ENCODE measurements at places on chromosomes 6 and 20.

DNA sequence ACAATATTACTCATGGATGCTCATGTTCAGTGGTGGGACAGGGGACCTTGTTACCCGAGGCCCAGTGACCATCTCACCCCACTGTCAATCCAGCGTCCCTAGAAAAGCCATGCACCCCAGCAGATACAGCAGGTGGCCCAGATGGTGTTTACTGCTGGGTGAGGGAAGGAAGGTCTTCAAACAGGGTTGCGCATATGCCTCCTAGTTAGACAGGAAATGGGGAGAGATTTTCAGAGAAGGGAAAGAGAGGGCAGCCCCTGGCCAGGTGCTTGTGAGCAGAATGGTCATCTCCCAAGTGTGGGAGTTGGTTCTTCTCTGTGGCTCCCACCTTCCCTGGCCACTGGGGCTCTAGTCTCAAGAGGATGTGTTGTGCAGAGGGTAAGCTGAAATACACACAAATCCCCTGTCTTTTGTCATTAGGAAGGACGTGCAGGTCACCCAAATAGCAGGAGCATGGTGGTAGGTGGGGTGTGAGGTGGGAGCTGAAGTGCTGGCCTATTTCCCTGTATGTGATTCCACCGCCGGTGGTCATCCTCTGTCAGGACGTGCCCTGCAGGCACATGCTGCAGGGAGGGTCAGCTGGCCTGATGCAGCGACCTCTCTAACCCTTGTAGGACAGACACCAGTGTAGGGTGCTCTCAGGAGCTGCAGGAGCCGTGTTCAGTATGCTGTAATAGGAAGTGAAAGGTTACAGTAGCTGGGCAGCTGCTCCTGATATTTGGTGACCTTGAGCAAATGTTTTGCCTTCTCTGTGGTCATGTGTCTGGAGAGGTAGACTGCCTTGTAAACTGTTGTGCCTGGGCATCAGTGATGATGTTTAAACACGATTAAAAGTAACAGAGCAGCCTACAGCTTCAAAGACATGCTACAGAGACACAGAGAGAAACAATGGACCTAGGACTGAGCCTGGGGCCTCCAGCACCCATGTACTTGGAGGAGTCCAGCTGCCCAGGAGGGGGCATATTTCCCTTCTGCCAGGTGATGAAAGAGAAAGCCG, 3.2 kb upstream of the CST3 start:
- DNase-seq = no peak

GRCh38 chr20:59837623-59838394, 95.6 kb downstream of the SYCP2 start:
- DNase-seq = no peak

DNA sequence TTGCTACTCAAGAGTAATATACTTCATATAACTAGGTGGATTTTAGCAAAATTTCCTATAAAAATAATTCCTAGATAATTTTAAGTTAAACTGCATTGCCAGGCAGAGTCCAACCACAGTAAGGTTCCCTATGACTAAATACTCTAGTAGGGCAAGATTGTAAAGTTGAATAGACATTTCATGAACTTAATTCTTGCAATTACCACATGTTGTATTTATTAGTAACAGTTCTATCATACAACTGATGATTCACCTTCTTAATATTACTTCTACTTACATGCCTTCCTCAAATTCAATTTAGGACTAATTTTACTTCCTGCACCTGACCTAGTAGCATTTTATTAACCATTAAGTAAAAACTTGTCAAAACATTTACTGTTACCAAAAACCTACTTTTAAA, 266.7 kb upstream of the THEMIS start:
- no peak for DNase-seq

DNA sequence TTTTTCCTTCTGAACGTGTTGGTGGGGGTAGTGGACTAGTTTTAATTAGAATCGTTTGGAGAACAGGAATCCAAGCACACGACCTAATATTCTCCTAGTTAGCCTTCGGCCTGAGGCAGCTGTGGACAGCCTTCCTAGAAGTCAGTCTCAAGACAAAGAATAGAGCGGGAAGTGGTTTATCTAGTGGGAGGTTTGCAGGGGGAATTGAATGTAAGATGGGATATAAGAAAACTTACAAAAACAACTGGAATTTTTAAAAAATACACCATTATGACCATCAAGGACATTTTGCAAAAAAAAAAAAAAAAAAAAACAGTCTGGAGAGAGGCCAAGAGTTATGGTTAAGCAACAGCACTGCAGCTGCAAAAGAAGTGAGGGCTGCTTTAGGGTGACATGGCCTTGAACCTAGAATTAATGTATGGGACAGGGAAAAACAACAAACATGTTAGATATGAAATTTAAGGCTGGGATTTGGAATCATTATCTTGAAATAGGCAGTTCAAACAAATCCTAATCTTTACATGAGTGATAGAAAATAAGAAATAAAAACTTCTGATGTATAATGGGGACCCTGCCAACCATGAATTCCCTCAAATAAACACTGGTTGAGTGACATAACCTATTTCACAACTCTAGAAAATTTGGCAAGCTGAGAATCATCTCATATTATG, 40.2 kb downstream of the PLAGL1 start:
- no peak for DNase-seq

GRCh38 chr20:40900666-40901215, 127.9 kb upstream of the TOP1 start:
- DNase-seq = no peak

DNA sequence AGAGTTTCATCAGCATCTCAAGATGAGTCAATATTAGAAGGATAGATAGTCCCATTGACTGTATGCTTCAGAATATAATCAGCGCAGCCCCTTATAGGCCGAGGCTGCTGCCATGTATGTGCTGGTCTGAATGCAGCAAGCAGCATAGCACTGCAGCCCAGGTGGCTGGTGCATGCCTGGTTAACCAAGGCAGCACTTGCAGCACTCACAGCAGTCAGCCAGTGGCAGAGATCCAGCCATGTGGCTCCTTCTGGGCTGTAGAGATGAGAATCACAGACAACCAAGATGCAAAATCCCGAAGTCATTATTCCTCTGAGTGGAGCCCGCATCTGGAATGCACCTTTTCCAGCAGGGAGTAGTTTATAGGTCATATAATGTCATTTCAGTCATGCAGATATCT, 251.9 kb downstream of the UST start:
- DNase-seq = no peak

DNA sequence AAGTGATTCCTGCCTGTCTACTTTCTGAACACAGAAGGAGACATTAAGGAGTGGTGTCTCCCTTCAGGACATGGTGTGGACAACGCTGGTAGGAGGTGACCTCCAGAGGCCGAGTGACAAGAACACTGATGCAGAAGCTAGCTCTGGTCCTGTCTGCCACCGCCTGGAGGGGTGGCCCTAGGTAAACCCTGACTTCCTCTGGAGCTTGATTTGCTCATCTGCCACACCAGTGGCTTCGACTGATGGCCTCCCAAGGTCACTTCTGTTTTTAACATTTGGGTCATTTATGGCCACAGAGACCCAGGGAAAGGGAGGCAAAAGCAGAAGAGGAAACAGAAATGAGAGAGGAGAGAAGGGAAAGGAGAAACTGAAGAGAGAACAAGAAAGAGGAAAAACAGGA, 49.4 kb upstream of the SLC22A23 start:
- no peak for DNase-seq

DNA sequence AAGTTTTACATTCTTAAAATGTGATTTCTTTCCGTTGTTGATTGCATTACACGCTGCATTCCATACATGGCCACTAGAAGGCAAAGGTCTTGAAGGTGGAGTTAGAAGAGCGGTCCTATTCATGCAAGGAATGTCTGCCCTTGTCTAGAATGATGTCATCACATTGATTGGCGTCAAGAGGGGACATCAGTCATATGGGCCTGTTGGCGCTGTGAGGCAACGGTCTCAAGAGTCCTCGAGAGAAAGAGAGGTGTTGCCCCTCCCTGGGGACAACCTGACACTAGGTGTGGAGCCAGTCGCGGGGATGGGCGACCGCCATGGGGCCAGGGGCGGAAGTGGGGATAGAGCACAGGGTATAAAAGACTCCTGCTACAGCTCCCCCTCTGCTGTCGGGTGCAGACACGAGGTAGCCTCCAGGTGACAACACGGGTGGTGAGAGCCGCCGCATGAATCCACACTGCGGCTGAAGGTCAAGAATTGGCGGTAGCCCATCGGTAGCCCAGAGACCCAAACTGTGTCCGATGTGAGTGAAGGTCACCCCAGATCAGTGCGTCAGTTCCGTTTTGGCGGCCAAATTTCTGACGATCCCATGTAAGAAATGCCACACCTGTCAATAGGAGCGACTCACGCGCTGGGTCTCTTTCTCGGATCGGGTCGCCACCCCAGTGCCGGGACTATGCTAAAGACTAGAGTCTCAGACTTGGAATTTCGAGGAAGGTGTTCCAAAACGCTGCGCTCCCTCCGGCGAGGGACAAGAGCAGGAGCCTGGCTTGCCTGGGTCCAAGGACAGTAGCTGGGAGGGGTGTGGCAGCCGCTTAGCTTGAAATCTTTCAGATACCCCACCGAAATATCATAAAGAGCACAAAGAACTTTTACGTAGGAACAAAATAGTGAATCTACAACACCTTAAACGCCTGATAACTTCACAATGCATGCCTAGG, 93.2 kb upstream of the ZNF184 start:
- DNase-seq = no peak

GRCh38 chr20:59023616-59024015, 4.4 kb downstream of the TUBB1 start:
- DNase-seq = no peak

DNA sequence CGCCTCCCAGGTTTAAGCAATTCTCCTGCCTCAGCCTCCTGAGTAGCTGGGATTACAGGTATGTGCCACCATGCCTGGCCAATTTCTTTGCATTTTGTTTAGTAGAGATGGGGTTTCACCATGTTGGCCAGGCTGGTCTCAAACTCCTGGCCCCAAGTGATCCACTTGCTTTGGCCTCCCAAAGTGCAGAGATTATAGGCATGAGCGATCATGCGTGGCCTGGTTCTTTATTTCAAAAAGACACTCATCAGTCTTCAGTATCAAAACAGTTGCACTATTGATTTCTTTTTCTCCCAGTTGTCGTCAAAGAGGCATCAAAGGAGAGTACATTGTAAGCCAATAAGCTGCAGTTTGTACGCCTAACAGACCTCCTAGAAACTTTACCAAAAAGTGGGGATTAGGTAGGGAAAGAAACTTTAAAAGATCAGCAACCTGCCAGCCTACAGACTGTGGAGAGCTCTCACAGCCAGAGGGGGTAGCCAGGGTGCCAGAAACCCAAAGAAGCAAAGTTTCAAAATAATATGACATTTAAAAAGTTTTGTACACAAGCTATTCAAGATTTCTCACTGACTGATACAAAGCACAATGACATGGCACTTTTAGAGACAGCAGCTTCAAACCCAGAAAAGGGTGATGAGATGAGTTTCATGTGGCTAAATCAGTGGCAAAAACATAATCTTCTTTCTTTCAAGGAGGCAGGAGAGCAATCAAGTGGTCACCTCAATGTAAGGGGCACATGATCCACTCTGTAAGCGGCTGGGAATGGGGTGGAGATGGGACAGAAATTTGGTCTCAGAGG, 83.0 kb upstream of the RALY start:
- DNase-seq = no peak

DNA sequence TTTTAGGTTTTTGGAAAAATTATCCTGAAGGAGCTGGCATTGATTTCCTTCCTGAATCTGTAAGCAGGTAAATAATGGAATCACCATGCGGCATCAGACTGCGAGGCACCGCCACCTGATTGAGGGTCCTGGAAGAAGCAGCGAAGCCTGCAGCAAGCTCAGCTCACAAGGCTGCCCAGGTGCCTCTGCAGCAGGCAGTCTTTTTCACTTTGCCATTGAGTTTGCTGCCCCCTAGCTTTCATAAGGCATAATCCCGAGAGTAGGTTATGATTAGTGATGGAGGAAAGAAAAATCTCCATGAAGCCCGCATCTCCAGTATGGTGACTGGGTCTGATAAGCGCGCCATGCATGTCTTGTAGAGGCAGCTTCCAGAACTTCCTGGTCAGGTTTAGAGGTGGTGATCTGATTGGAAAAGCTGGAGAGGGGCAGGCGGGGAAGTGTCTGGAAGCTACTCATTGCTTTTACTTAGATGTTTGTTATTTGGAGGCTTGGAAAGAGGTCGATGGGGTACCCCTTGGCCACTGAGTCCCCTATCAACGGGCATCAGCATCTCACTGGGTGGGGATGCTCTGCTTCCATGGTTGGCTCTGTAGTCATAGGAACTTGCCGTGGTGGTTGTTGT, 26.7 kb downstream of the IYD start:
- DNase-seq = peak; percentile 41

DNA sequence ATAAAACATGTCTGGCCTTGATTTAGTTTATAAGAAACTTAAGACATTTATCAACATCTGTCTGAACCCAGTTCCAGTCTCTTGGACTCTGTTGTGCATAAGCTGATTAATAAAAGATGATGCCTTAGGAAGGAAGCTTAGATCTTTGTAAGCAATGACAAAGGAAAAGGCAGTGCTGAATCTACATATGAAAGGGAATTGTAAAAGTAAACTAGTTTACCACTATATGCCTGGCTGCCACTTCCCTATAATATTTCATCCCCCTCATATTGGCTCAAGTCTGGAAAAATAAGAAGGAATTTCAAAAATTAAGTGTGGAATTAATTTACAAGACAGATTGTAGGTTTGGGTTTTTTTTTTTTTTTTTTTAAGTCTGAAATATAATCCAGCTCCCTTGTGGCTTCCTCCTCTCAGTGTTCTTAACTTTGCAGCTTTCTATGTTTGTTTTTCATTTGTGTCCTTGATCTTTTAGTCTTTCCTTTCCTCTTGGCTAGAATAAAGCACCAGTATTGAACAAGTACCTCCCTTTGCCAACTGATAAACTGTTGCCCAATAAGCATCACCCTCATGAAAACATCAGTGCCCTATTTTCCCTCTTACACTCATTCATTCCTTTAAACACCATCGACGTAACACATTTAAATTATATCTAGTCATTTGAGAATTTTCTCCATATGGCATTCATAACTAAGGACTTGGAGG, 146.7 kb upstream of the TBX18 start:
- DNase-seq = no peak

DNA sequence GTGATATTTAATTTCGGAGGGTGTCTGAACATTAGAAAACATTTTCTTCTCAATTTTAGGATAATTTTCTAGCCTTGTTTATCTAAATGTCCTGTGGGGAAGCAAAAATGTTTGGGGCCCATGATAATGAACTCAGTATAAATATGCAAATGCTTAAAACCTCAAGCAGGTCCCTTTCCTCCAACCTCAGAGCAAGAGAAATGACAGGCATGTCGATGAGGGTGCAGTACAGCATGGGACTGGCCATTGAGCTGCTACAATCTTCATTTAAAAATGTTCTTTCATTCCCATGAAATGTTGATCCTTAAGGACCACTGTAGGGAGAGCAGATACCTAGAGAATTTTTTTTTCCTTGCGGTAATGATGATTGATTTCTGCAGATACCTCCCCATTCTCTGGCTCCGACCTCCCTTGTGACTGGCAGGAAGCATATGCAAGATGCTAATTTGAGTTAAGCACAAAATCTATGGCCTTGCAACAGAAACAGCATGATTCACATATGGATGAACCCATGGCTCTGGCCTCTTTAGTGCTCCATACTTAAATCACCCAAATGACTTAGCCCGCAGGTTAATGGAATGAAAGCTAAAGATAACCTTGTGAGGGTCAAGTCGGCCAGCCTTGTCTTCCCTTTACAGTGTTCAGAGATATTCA, 243.3 kb downstream of the SOX4 start:
- DNase-seq = no peak

- no peak for DNase-seq
Measured at GRCh38 chr6:137737836-137738596, 129.0 kb upstream of the TNFAIP3 start.

GRCh38 chr20:34875642-34876405, 588 bp upstream of the ACSS2 start:
- peak; percentile 79 for DNase-seq

- DNase-seq = no peak
Measured at GRCh38 chr6:169780571-169781091, 29.2 kb downstream of the ERMARD start.

- no peak for DNase-seq
Measured at GRCh38 chr20:34251619-34252018, 10.4 kb downstream of the ASIP start.

All from NCI-H1930 (cell line).